ENCODE measurements at places on chromosomes 16 and 17.

- DNase-seq, result no peak
Measured at GRCh38 chr17:27106982-27107360, 186.9 kb upstream of the WSB1 start.

GRCh38 chr17:33667671-33668070 lies 374.6 kb upstream of the ASIC2 start:
- DNase-seq, result no peak

- no peak for DNase-seq
Measured at GRCh38 chr16:5034167-5034523, 410 bp upstream of the NAGPA start.

- DNase-seq, result peak; percentile 40
Measured at GRCh38 chr17:80706463-80706867, 161.8 kb downstream of the RPTOR start.

DNA sequence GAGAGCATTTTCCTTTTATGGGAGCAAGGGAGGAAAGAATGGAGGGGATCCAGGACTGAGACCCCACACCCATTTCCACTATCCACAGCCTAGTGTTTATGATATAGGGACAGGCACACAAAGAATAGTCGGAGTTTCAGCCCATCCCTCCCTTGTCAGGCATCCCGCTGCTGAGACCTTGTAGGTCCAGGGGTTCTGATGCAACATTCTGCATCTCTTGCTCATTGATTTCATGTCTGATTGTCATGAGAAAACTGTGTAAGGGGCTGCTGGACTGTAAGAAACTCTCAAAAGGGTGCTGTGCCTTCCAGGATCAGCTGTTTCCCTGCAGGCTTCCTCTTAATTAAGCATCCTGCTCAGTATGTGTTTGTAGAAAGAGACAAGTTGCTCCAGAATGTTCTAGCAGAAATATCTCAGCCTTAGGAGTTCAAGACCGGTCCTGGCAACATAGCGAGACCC lies 5.3 kb upstream of the POLR3E start:
- DNase-seq, result peak; percentile 76

DNA sequence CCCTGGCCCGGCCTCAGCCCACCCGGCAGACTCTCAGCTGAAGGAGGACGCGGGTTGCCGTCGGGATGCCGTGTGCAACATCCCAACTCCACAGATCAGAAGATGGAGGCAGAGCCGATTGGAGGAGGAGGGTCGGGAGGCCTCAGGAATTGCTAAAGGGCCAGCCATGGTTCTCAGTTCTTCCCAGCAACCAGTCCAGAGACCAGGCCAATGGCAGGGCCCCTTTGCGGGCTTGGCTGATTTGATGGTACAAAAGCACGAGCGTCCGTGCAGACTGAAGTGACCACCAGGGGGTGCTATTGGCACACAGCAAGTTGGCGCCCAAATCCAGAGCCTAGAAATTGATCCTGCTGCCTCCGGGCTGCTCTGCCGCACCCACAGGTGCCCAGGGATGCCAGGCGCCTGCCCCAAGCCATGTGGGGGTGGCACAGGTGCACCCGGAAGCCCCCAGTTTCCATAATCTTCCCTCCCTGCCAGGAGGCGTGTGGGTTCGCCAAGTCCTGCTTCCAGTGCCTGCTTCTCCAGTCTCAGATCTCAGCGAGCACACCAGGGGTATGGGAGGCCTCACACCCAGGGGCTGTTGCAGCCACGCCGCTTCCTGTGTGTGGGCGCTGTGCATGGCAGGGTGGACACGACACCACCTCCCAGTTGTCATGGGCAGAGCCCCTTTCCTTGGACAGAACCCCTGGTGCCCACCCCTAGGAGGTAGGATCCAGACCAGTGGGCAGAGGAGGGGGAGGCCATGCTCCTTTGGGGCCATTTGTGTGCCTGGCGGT lies 7.1 kb upstream of the TEX19 start:
- DNase-seq, result peak; percentile 83

DNA sequence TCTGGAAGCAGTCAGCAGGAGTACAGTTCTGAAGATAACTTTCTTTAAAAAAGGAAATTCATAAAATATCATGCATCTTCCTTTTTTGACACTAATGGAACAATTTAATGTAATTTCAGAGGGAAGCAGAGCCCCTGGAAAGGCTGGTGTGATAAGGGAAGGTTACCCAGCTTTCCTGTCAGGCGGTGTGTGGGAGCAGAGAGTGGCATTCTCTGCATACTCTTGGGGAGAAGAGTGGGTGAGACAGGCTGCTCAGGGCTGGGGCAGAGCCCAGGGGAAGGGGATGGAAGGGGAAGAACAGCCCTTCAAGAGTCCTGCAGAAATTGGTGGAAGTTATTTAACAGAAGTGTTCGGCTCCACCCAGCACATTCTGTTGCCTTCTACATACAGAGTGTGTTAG lies 84.7 kb downstream of the PRKCB start:
- DNase-seq, result no peak

GRCh38 chr16:68091380-68092261 lies 6.5 kb downstream of the NFATC3 start:
- peak; percentile 43 for DNase-seq
